ENCODE measurements at places on chromosomes 12 and 14.

DNA sequence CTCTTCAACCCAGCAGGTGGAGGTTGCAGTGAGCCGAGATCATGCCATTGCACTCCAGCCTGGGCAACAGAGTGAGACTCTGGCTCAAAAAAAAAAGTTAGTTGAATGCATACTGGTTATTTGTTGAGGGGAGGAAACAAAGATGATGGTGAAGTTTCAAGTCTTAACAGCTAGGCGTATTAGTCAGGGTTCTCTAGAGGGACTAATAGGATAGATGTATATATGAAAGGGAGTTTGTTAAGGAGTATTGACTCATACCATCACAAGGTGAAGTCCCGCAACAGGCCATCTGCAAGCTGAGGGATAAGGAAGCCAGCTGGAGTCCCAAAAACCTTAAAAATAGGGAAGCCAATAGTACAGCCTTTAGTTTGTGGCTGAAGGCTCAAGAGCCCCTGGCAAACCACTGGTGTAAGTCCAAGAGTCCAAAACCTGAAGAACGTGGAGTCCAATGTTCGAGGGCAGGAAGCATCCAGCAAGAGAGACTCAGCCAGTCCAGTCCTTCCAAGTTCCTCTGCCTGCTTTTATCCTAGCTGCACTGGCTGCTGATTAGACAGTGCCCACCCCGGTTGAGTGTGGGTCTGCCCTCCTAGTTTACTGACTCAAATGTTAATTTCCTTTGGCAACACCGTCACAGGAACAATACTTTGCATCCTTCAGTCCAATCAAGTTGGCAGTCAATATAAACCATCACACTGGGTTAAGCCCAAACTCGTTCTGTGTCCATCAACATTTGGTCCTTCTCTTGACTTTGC, 26.1 kb upstream of the PKP2 start:
- DNase-seq, result peak; percentile 6

DNA sequence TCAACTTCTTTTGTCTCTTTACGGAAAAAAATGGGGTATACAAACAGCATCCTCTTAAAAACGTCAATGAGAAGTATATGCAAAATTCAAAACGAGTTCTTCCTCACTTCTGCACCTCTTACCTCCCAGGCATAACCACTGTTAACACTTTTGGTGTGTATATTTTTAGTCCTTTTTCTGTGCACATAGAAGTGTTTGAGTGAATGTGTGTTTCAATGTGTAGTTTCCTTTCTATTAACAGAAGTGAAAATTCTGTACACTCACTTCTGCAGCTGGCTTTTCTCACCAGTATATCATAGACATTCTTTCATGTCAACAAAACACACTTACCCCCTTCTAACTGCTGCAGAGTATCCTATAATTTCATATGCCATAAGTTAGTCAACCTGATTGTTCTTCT, 5.4 kb downstream of the UBR7 start:
- no peak for DNase-seq

DNA sequence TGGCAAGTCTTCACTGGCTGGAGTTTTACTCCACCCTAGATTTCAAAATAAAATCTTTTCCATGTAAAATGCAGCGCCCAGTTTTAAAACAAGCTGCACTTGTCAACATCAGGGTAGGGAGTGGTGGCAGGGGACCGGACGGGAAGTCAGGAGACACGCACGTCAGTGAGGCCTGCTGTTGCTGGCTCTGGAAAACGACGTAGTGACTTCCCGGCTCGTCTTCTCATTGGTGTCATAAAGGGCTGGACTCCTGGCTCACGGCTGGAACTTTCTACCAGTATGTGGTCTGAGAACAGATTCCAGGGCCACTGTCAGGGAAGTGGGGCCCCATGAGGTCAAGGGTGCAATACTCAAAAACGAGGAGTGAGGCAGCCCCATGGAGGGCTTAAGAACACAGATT, 64.2 kb upstream of the FOXN3 start:
- peak; percentile 29 for DNase-seq

DNA sequence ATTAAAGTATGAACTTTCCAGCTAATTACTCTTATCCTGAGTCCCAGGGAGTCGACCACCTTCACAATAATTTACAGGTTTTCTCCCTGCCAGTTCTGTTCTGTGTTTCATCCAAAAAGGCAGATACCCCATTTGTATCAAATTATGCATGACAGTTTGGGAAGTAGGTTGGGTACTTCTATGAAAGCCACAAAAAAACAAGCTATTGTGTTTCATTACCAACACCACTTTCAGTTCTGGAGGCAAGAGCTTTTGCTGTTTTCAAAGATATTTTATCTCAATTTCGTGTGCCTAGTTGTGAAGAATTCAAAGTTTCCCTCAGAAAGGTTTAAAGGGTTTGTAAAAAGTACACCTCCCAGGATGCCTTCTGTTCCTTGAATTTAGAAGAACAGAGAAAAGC, 557.4 kb downstream of the FLRT2 start:
- no peak for DNase-seq

GRCh38 chr12:22334410-22335100, at the start of gene ST8SIA1:
Gene ST8SIA1 (minus strand): TSS chr12:22334707. CDS start chr12:22334232, 475 bp downstream.
- no peak for DNase-seq

GRCh38 chr14:61255968-61256367, 25.2 kb downstream of the TMEM30B start:
- DNase-seq, result no peak

DNA sequence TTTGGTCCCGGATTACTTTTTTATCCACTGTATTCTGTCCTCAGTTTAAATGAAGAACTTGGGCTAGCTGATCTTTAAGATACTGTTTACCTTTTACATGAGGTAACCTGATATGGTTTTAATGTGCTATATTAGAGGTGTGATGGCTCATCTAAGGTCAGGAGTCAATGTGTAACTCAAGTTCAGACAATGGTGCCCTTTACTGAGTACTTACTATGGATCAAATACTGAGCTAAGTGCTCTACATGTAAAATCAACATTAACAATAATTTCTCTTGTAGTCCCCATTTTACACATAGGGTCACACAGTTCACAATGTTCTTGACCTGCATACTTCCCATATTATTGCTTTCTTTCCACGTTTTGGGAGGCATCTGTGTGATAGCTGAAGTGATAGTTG, 79.2 kb downstream of the CEP83 start:
- DNase-seq, result no peak

- DNase-seq, result no peak
Observed at GRCh38 chr12:54298904-54299303, 1.9 kb downstream of the NFE2 start.

DNA sequence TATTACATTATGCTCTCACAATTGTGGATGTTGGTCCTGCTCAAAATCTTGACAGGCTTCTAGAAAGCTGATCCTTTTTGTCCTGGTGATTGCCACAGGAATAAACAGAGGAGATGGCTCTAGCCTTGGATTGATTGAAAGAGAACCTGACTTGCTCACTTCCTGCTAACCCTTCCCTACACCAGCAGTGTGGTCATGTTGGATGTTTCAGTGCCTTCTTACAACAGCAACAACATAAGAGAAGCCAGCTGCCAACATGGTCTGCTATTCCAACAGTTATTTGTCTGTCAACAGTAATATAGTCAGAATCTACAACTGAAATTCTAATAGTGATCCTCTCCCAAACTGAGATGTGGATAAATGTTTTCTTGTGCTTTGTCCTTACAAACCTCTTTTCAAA, 311.6 kb upstream of the DIO2 start:
- DNase-seq, result no peak

Data from inflammatory macrophage (primary cell).